PC-3 (cell line): ENCODE measurements at places on chromosomes 4 and X. TPM values are rescaled to one million over a fixed set of nuclear protein-coding genes. Genes with fewer than 3 reads are reported as not detected.

GRCh38 chr4:20839957-20840356 lies 139.7 kb downstream of the PACRGL start:
- peaks cover 11% of the 10 kb centered on the region for H3K27me3 ChIP-seq
- peak; percentile 83 for DNase-seq
- peaks cover 11% of the 10 kb centered on the region for H3K4me1 ChIP-seq
- no peak overlapping the region for H3K4me3 ChIP-seq
- no peak overlapping the region for H3K27ac ChIP-seq

GRCh38 chrX:50865311-50865710 lies 45.2 kb upstream of the BMP15 start:
- no peaks in the 10 kb centered on the region for H3K36me3 ChIP-seq
- DNase-seq = no peak
- H3K27me3 ChIP-seq = no peaks in the 10 kb centered on the region
- H3K4me1 ChIP-seq = no peaks in the 10 kb centered on the region

DNA sequence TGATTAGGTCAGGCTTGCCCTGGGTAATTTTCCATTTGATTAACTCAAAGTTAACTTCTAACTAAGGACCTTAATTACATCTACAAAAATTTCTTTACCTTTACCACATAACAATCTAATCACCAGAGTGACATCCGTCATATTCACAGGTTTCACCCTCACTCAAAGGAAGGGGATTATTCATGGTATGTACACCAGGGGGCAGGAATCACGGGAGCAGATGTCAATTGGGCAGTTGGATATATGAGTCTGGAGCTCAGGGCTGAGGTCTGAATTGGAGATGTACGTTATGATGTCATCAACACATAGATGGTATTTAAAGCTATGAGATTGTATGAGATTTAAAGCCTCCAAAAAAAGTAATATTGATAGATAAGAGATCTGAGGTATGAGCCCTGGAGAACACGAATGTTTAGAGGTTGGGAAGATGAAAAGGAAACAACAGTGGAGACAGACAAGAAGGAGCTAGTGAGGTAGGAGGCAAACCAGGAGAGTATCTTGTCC lies 52.9 kb downstream of the PGRMC1 start:
- no peak overlapping the region for H3K27ac ChIP-seq
- no peaks in the 10 kb centered on the region for H3K4me1 ChIP-seq
- H3K36me3 ChIP-seq = no peaks in the 10 kb centered on the region
- H3K27me3 ChIP-seq = no peaks in the 10 kb centered on the region

DNA sequence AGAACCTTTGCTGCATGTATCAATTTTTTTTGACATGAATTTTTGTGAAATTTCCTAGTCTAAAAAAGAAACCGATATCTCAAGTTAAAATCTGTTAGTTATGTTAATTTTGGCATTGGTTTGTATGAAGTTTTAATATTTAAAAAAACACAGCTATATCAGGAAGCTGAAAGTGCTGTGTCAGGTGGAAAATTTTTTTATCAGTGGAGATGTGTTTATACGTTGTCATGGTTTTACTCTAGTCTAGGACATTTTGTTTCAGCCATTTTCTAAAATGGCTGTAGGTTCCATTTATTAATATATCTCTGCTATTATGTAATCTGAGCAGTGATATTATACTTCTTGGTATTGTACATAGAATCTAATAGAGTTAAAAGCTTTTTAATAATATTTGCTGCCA lies 34.2 kb downstream of the OCRL start:
- H3K4me1 ChIP-seq = no peaks in the 10 kb centered on the region
- H3K27ac ChIP-seq = no peak overlapping the region
- no peak overlapping the region for H3K4me3 ChIP-seq
- peaks cover 38% of the 10 kb centered on the region for H3K36me3 ChIP-seq
- H3K27me3 ChIP-seq = no peaks in the 10 kb centered on the region

GRCh38 chrX:45956191-45956870 lies 588.9 kb downstream of the ZNF674 start:
- no peaks in the 10 kb centered on the region for H3K27me3 ChIP-seq
- no peak overlapping the region for H3K27ac ChIP-seq
- no peaks in the 10 kb centered on the region for H3K36me3 ChIP-seq
- no peaks in the 10 kb centered on the region for H3K4me1 ChIP-seq
- no peak overlapping the region for H3K4me3 ChIP-seq

DNA sequence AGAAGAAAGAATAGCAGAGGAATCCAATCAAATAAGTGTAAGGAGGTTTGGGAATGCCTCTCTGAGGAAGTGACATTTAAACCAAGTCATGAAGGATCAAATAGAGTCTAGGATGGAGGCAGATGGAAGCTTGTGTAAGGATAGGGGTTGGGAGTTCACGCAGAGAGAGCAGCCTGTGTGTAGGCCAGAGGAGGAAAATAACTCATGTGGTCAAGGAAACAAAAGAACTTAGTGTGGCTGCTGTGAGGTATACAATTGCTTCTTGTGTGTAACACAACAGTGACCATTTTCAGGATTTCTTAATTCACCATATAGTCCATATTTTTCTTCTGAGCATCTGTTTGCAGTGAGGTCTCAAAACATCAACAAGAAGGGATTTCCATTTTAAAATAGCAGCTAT lies 77.6 kb upstream of the PACRGL start:
- DNase-seq = no peak
- no peaks in the 10 kb centered on the region for H3K27me3 ChIP-seq
- H3K4me1 ChIP-seq = no peaks in the 10 kb centered on the region

- peak overlapping the region; percentile 58 for H3K27ac ChIP-seq
- 0 out of 2 replicates have a peak, but pooled peaks cover 6% of the 10 kb centered on the region for H3K4me1 ChIP-seq
- peaks cover 22% of the 10 kb centered on the region for H3K36me3 ChIP-seq
These were observed 792 bp downstream of the PPID start for GRCh38 chr4:158722291-158722916.

GRCh38 chrX:17039826-17040225 lies 93.4 kb downstream of the REPS2 start:
- H3K27ac ChIP-seq = peak overlapping the region; percentile 47
- H3K4me1 ChIP-seq = peaks cover 21% of the 10 kb centered on the region
- H3K36me3 ChIP-seq = no peaks in the 10 kb centered on the region
- no peaks in the 10 kb centered on the region for H3K27me3 ChIP-seq
- no peak overlapping the region for H3K4me3 ChIP-seq

DNA sequence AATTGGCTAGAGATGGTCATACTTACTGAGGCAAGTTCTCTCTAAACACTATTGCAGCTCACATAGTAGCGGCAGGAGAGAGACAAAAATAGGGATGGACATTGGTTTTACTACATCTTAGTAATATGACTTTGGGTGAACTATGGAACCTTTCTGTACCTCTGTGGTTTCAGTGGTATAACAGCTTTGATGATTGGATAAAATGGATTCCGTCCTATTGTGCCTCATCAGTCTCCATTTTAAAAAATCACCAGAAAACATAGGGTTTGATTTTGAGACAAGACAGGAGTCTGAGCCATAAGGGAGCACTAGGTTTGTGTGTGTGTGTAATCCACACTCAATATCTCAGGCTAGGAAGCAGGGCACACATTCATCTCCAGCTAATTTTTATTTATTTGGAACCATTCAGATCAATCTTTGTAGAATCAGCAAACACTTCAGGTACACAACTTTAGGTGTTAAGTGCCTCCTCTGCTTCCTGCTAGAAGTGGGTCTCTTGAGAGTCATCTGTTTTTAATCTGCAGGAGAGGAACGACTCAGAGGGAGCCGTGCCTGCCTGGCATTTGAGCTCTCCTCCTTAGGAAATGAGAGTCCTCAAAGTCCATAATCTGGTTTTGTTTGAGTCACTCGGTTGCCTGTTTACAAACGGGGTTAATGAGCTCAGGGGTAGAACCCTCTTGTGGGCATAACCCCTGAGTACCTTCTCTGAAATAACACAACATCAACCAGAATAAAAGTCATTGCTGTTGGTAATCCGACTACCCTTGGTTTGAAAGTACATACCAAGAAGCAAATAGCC lies 238.5 kb upstream of the BOD1L1 start:
- H3K4me1 ChIP-seq = peaks cover 12% of the 10 kb centered on the region
- no peak overlapping the region for H3K4me3 ChIP-seq
- H3K27me3 ChIP-seq = no peaks in the 10 kb centered on the region

DNA sequence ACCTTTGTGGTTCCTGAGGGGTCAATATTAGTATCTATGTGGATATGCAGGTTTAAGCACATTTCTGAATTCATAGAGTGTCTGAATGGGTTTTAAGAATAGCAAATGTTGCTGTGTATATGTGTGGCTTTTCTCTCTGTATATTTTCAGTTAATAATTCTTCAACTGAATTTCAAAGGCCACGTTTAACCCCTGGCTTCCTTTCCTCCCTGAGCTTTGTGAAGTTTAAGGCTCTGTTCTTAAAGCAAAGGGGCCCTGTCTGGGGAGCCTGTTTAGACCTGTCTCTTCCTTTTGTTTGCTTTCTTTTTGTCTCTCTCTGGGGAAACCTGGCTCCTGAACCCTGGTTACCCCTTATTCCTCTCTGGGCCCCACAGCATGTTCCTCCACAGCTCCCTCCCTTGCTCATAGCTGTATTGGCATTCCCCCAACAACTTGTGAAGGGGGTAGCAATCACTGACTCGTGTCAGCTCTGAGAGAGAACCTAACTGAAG lies 139.1 kb downstream of the COL4A6 start:
- no peaks in the 10 kb centered on the region for H3K4me1 ChIP-seq
- no peak for DNase-seq
- no peaks in the 10 kb centered on the region for H3K27me3 ChIP-seq

DNA sequence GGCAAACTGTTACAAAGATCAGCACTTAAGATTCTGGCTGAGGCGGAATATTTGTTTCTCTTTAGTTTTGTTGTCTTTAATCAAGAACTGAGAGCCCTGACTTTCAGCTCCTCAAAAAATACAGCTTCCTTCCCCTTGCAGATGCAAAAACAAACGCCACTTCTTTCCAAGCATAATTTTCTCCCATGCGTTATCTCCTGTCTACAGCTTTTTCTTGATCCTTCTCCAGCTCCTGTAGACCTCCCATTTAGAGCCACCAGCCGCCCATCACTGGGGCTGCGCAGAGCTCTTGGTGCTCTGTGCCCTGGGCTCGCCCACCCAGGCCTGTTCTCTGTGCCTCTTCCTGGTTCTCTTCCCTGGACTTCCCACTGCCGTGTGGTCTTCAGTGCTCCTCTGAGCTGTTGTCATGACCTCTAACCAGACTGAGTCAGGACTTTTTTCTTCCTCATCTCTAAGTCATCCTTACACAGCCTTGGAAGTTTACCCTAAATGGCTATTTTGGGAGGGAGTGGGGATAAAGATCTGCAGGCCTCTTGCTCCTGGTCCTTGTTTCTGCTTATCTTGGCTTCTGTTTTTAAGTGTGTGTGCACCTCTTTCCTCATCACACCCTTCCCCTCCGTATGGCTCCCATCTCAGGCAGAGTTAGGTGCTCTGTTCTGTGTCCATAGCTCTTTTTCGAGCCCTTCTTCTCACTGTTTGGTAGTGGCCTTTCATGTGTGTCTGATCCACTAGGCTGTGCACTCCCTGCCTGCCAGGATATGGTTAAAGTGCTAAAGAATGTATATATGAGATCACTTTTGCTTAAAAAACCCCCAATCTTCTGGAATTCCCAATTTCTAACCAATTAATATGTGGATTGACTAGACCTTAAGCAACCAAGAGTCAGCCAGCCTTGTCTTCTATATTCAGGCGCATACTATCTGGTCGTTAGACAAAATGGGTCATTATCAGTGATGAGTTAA lies 122.5 kb downstream of the PTTG2 start:
- peak; percentile 50 for DNase-seq
- H3K36me3 ChIP-seq = no peaks in the 10 kb centered on the region
- H3K4me1 ChIP-seq = peaks cover 27% of the 10 kb centered on the region
- no peaks in the 10 kb centered on the region for H3K27me3 ChIP-seq
- peak overlapping the region; percentile 30; the same call in 1 of the 2 replicates for H3K27ac ChIP-seq

GRCh38 chrX:41047878-41048534 lies 37.2 kb upstream of the USP9X start:
- H3K27me3 ChIP-seq = no peaks in the 10 kb centered on the region
- H3K4me1 ChIP-seq = peaks cover 10% of the 10 kb centered on the region; the same call in 1 of the 2 replicates
- H3K36me3 ChIP-seq = no peaks in the 10 kb centered on the region
- H3K4me3 ChIP-seq = no peak overlapping the region
- no peak overlapping the region for H3K27ac ChIP-seq

DNA sequence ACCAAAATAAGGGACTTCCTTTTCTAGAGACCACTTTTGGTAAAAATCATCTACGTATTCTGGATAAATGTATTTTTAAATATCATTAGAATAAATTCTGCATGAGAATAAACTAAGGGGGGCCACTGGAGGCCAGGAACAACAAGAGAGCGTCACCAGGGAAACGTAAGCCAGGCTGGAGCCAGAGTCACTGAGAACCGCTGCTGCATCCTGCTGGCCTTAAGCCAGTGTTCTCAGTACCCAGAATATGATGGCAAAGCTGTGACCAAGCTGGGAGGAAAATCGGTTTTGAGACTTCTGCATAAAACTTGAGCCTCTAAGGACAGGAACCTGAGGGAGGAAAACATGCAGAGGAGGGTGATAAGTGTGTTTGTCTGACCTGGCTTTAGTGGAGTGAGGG lies 63.0 kb upstream of the FAM9A start:
- H3K36me3 ChIP-seq = no peaks in the 10 kb centered on the region
- no peak overlapping the region for H3K4me3 ChIP-seq
- no peaks in the 10 kb centered on the region for H3K27me3 ChIP-seq
- DNase-seq = no peak
- H3K27ac ChIP-seq = no peak overlapping the region

DNA sequence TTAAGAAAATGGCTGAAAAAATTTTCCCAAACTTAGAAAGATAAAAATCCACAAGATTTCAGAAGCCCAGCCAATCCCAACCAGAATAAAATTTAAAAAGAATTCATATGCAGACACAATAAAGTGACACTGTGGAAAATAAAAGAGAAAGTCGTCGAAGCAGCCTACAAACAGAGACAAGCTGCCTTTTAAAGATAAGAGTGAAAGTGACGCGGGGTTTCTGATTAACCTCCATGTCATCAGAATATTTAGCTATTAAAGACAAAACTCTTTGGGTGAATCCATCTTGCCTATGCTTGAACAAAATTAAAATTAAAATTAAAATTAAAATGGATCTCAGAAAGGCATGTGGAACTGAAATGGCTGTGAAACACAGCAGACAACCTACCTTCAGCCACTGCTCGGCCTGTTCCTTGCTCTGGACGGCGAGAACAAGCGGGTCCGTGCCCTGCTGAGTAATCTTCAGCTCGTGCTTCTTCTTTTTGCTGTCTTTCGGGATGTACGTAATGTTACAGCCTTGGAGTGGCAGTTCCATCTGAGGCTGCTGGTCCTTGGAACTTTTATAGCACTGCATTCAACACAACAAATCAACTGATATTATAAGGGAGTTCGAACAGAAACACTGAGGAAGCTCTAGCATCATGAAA lies 101.4 kb downstream of the AFAP1 start:
- DNase-seq = no peak
- H3K27me3 ChIP-seq = no peaks in the 10 kb centered on the region
- peaks cover 20% of the 10 kb centered on the region for H3K4me1 ChIP-seq
- peaks cover 38% of the 10 kb centered on the region for H3K36me3 ChIP-seq

- H3K27ac ChIP-seq = no peak overlapping the region
- no peaks in the 10 kb centered on the region for H3K4me1 ChIP-seq
- no peak for DNase-seq
These were observed 2.8 kb downstream of the NLRP2B start for GRCh38 chrX:57677132-57677858.

- peak; percentile 33 for DNase-seq
- no peaks in the 10 kb centered on the region for H3K36me3 ChIP-seq
- H3K27me3 ChIP-seq = no peaks in the 10 kb centered on the region
- H3K4me3 ChIP-seq = no peak overlapping the region
- H3K4me1 ChIP-seq = peaks cover 35% of the 10 kb centered on the region
These were observed 239.0 kb upstream of the JADE1 start for GRCh38 chr4:128570387-128570975.

GRCh38 chr4:70992391-70992881 lies 1.0 kb upstream of the DCK start:
- H3K4me1 ChIP-seq = peaks cover 31% of the 10 kb centered on the region
- DNase-seq = peak; percentile 27
- H3K36me3 ChIP-seq = no peaks in the 10 kb centered on the region
- H3K4me3 ChIP-seq = peak overlapping the region; percentile 75
- H3K27me3 ChIP-seq = no peaks in the 10 kb centered on the region

The GCNA gene
- 1.6 and 2.9 TPM in 2 replicates for total RNA-seq

The CPE gene
- total RNA-seq = 15.4 and 15.5 TPM in 2 replicates

The CT55 gene
- total RNA-seq = not detected in 2 replicates

The MAOA gene
- total RNA-seq = 6.3 and 7.4 TPM in 2 replicates

The OPRPN gene
- total RNA-seq = not detected in 2 replicates
